ENCODE measurements at places on chromosomes 5 and 9. TPM values are rescaled to one million over a fixed set of nuclear protein-coding genes. Genes with fewer than 3 reads are reported as not detected.

DNA sequence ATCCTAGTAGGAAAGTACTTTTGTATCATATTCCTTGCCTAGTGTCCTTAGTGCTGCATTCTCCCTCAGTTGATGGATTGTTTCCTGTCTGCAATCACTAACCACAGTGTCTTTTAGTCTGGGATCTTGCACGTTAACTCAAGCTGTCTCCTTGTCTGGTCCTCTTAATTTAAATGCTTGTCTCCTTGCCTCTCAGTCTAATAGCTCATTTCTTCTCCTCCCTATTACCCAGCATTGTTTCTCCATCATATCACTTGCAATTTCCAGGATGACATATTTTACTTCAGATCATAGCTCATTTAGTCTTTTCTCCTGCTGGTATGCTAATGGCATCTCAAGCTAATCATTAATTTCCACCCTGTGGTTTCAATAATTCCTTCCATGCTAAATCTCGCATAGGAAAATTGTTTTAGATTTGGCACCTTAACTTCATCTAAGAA is 2052.0 kb upstream of the C9orf72 start:
- H3K27ac ChIP-seq = no peak overlapping the region
- no peaks in the 10 kb centered on the region for H3K27me3 ChIP-seq
- H3K36me3 ChIP-seq = no peaks in the 10 kb centered on the region
- H3K4me3 ChIP-seq = no peak overlapping the region

DNA sequence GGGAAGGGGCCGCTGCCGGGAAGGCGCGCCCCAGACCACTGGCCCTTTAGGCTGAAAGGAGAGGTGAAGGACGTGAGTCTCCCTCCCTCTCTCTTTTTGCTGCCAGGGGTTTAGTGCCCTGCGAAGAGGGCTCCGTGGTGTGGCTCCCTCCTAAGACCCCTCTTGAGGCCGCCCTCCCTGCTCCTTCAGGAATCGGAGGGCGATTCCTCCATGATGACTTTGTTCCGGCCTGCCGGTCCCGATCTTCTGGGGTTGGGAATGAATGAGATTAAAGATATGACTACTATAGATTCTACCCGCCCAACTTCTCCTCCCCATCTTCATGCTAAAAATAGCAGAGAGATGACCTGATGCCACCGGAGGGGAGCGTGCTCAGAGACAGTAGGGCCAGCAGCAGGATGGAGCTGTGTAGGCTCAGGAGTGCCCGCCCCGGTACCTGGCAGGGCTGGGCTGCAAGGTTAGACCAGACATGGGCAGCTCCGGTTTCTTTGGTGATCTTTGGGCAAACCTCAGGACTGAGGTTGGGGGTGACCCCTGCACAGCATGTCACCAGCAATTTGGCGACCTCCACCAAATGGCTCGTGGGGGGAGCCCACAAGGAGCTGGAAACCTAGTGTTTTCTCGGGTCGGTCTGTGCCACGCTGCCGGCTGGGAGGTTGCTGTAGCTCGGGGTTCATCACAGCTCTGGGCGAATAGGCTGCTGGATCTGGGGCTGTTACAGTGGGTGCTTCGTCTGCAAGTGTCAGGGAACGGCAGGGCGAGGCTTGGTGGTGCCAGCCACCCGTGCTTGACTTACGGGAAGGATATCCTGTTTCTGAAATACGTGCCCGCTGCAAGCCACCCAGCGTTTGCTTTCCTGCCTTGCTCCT is 1.7 kb downstream of the OLFM1 start:
- peaks cover 5% of the 10 kb centered on the region for H3K4me1 ChIP-seq
- H3K36me3 ChIP-seq = no peaks in the 10 kb centered on the region
- H3K4me3 ChIP-seq = no peak overlapping the region
- no peak for DNase-seq
- H3K27me3 ChIP-seq = peaks cover 4% of the 10 kb centered on the region

GRCh38 chr9:133823189-133824105 is 85.3 kb upstream of the SARDH start:
- DNase-seq = no peak
- no peaks in the 10 kb centered on the region for H3K4me1 ChIP-seq
- no peaks in the 10 kb centered on the region for H3K27me3 ChIP-seq
- no peak overlapping the region for H3K27ac ChIP-seq
- no peak overlapping the region for H3K4me3 ChIP-seq

GRCh38 chr5:170070556-170071412 is 34.9 kb upstream of the FOXI1 start:
- H3K27me3 ChIP-seq = peaks cover 53% of the 10 kb centered on the region
- H3K4me1 ChIP-seq = no peaks in the 10 kb centered on the region
- no peak overlapping the region for H3K4me3 ChIP-seq
- H3K36me3 ChIP-seq = no peaks in the 10 kb centered on the region
- peak; percentile 16 for DNase-seq
- H3K27ac ChIP-seq = no peak overlapping the region

GRCh38 chr5:165673499-165673898 is 2168.1 kb downstream of the MAT2B start:
- no peak overlapping the region for H3K4me3 ChIP-seq
- H3K4me1 ChIP-seq = no peaks in the 10 kb centered on the region
- no peak for DNase-seq
- H3K27me3 ChIP-seq = no peaks in the 10 kb centered on the region
- H3K36me3 ChIP-seq = no peaks in the 10 kb centered on the region

- peak overlapping the region; percentile 79 for H3K27ac ChIP-seq
- no peak for DNase-seq
- H3K27me3 ChIP-seq = no peaks in the 10 kb centered on the region
- H3K4me1 ChIP-seq = no peaks in the 10 kb centered on the region
These were observed 70.2 kb upstream of the LPCAT1 start for GRCh38 chr5:1593903-1594356.

- no peaks in the 10 kb centered on the region for H3K27me3 ChIP-seq
- no peak for DNase-seq
- H3K36me3 ChIP-seq = no peaks in the 10 kb centered on the region
- H3K4me1 ChIP-seq = no peaks in the 10 kb centered on the region
- no peak overlapping the region for H3K4me3 ChIP-seq
- no peak overlapping the region for H3K27ac ChIP-seq
These were observed 120.0 kb upstream of the RAI14 start for GRCh38 chr5:34535944-34536623.

GRCh38 chr9:121557581-121558447 is 58.2 kb upstream of the GGTA1 start:
- no peaks in the 10 kb centered on the region for H3K27me3 ChIP-seq
- no peaks in the 10 kb centered on the region for H3K36me3 ChIP-seq
- H3K4me3 ChIP-seq = peak overlapping the region; percentile 39
- peak overlapping the region; percentile 9 for H3K27ac ChIP-seq

GRCh38 chr9:4985386-4986266 is 554 bp downstream of the JAK2 start:
- no peaks in the 10 kb centered on the region for H3K27me3 ChIP-seq
- peak; percentile 4 for DNase-seq
- H3K4me1 ChIP-seq = peaks cover 22% of the 10 kb centered on the region
- H3K27ac ChIP-seq = peak overlapping the region; percentile 94
- H3K4me3 ChIP-seq = peak overlapping the region; percentile 67

- no peak for DNase-seq
- H3K27ac ChIP-seq = no peak overlapping the region
- H3K27me3 ChIP-seq = no peaks in the 10 kb centered on the region
- H3K4me1 ChIP-seq = no peaks in the 10 kb centered on the region
- no peaks in the 10 kb centered on the region for H3K36me3 ChIP-seq
- H3K4me3 ChIP-seq = no peak overlapping the region
These were observed 146.6 kb downstream of the SH3GL2 start for GRCh38 chr9:17725399-17726010.

GRCh38 chr9:135324329-135324728 is 155.3 kb upstream of the PPP1R26 start:
- no peak for DNase-seq
- H3K4me1 ChIP-seq = no peaks in the 10 kb centered on the region
- H3K36me3 ChIP-seq = no peaks in the 10 kb centered on the region
- H3K4me3 ChIP-seq = no peak overlapping the region
- H3K27me3 ChIP-seq = no peaks in the 10 kb centered on the region
- H3K27ac ChIP-seq = no peak overlapping the region

GRCh38 chr9:1083325-1083913 is 33.3 kb downstream of the DMRT2 start:
- no peaks in the 10 kb centered on the region for H3K36me3 ChIP-seq
- no peak overlapping the region for H3K27ac ChIP-seq
- DNase-seq = no peak
- no peaks in the 10 kb centered on the region for H3K27me3 ChIP-seq
- no peak overlapping the region for H3K4me3 ChIP-seq

- DNase-seq = no peak
- no peaks in the 10 kb centered on the region for H3K27me3 ChIP-seq
- H3K4me3 ChIP-seq = no peak overlapping the region
- peaks cover 20% of the 10 kb centered on the region for H3K4me1 ChIP-seq
- H3K27ac ChIP-seq = no peak overlapping the region
These were observed 122.8 kb upstream of the TBC1D2 start for GRCh38 chr9:98378206-98378780.

DNA sequence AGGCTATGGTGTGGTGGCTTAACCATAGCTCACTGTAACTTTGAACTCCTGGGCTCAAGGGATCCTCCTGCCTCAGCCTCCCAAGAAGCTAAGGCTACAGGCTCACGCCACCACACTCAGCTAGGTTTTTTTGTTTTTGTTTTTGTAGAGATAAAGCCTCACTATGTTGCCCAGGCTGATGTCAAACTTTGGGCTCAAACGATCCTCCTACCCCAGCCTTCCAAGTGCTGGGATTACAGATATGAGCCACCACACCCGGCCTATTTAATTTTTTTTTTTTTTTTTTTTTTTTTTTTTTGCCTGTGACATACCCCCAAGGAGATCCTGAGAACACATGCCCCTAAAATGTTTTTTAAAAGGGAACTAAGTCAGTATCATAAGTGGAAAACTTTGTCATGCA is 10.4 kb downstream of the FUBP3 start:
- no peak overlapping the region for H3K27ac ChIP-seq
- no peak overlapping the region for H3K4me3 ChIP-seq
- no peaks in the 10 kb centered on the region for H3K4me1 ChIP-seq
- H3K36me3 ChIP-seq = no peaks in the 10 kb centered on the region

DNA sequence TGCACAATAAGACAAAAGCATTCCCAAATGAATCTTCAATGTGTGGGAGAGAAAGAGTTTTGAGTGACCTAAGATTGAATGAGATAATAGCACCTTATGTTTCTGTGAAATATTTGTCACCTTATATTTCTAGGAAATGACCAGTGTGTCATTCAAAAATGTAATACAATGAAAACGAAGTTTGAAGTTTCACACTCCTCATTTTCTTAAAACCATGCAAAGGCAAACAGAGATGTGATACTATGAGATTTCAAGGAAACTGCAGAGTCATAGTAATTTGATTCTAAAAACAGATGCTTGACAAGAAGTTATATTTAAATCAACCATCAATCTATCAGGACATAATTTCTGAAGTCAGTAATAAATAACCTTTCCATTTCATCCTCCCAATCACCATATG is 13.6 kb upstream of the ABCA1 start:
- H3K4me3 ChIP-seq = no peak overlapping the region
- H3K27me3 ChIP-seq = no peaks in the 10 kb centered on the region
- H3K4me1 ChIP-seq = no peaks in the 10 kb centered on the region
- no peak for DNase-seq

DNA sequence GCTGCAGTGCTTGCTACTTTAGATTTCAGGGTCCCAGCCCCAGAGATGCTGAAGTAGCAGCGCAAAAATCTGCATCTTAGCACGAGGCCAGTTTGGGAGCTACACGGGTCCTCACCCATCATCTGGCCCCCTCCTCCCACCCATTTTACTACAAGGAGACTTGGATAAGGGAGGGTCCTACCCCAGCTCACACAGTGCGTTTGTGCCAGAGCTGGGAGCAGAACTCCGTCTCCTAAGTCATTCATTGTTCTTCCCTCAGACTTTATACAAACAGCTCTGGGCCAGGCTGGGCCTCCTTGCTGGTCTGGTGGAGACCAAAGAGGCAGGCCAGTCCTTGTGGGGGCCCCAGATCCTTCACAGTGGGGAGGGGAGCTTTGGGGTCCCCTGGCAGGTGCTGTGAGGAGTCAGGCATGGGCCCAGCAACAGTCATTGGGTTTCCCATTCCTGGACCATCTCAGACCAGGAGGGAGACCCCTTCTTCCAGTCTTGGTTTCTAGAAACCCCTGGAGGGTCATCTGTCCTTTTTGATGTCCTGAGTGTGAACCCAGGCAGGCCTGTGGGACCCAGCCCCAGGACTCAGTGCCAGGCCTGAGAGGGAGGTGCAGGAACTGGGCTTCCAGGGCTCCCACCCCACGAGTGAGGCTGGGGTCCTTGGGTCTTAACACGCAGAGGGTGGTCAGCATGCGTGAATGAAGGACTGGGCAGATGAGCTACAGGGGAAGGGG is 2.3 kb upstream of the IL17B start:
- no peak overlapping the region for H3K27ac ChIP-seq
- no peak overlapping the region for H3K4me3 ChIP-seq
- no peaks in the 10 kb centered on the region for H3K36me3 ChIP-seq
- DNase-seq = no peak
- H3K4me1 ChIP-seq = no peaks in the 10 kb centered on the region

- no peak for DNase-seq
- no peaks in the 10 kb centered on the region for H3K4me1 ChIP-seq
- peaks cover 3% of the 10 kb centered on the region for H3K27me3 ChIP-seq
- H3K4me3 ChIP-seq = no peak overlapping the region
- no peak overlapping the region for H3K27ac ChIP-seq
These were observed 135.2 kb downstream of the PTTG1 start for GRCh38 chr5:160556846-160557245.

GRCh38 chr5:55993731-55994494 is 850 bp downstream of the IL6ST start:
- H3K4me1 ChIP-seq = peaks cover 31% of the 10 kb centered on the region
- peak overlapping the region; percentile 89 for H3K27ac ChIP-seq
- no peak for DNase-seq
- H3K27me3 ChIP-seq = no peaks in the 10 kb centered on the region
- H3K4me3 ChIP-seq = peak overlapping the region; percentile 80
- H3K36me3 ChIP-seq = no peaks in the 10 kb centered on the region

GRCh38 chr5:79287907-79288306 is 52.0 kb downstream of the JMY start:
- H3K36me3 ChIP-seq = peaks cover 5% of the 10 kb centered on the region
- no peaks in the 10 kb centered on the region for H3K27me3 ChIP-seq
- H3K4me1 ChIP-seq = no peaks in the 10 kb centered on the region
- H3K4me3 ChIP-seq = no peak overlapping the region

- 0 out of 2 replicates have a peak, but pooled peaks cover 2% of the 10 kb centered on the region for H3K27me3 ChIP-seq
- DNase-seq = no peak
- peaks cover 8% of the 10 kb centered on the region for H3K4me1 ChIP-seq
- no peak overlapping the region for H3K4me3 ChIP-seq
- no peaks in the 10 kb centered on the region for H3K36me3 ChIP-seq
These were observed 11.5 kb upstream of the PITX1 start for GRCh38 chr5:135045488-135045887.

GRCh38 chr5:120843390-120843980 is 379.4 kb downstream of the PRR16 start:
- no peaks in the 10 kb centered on the region for H3K27me3 ChIP-seq
- no peak overlapping the region for H3K27ac ChIP-seq
- DNase-seq = no peak
- no peaks in the 10 kb centered on the region for H3K4me1 ChIP-seq
- H3K36me3 ChIP-seq = no peaks in the 10 kb centered on the region
- H3K4me3 ChIP-seq = no peak overlapping the region

CCL27 gene
- total RNA-seq = 1.0 TPM

CCNH gene
- total RNA-seq = 63.2 TPM

SPINK7 gene
- not detected for total RNA-seq

SLC1A1 gene
- total RNA-seq = 6.8 TPM

RANBP17 gene
- total RNA-seq = 18.2 TPM

FAM153A gene
- not detected for total RNA-seq

ARL10 gene
- total RNA-seq = 0.05 TPM

SFXN1 gene
- 145 TPM for total RNA-seq

FLT4 gene
- total RNA-seq = 0.17 TPM

CCDC192 gene
- not detected for total RNA-seq

Data from HCT116 (cell line).